ENCODE measurements at places on chromosomes 1 and 21. TPM values are rescaled to one million over a fixed set of nuclear protein-coding genes. Genes with fewer than 3 reads are reported as not detected.

Gene TDRD5
- total RNA-seq = 0.06 TPM

Gene PRR9
- total RNA-seq = not detected

Gene MMEL1
- total RNA-seq = not detected

Gene PDZK1IP1
- 43.2 TPM for total RNA-seq

Gene ACKR1
- total RNA-seq = not detected

Gene COL24A1
- total RNA-seq = 0.07 TPM

Gene ATP13A2
- total RNA-seq = 87.8 TPM

Gene CELA3A
- not detected for total RNA-seq

Gene FLG
- not detected for total RNA-seq

Gene RAP1A
- total RNA-seq = 21.2 TPM

Gene LCE2B
- total RNA-seq = not detected

Gene SPRR2A
- total RNA-seq = 1.8 TPM

Gene OR2AK2
- not detected for total RNA-seq

Gene USH2A
- not detected for total RNA-seq

Gene NOL9
- 24.7 TPM for total RNA-seq

Gene SH2D5
- total RNA-seq = 15.2 TPM

Gene NR0B2
- not detected for total RNA-seq

Gene CRYBG2
- 2.8 TPM for total RNA-seq

Gene LCE2C
- not detected for total RNA-seq

Gene ICOSLG
- 0.29 TPM for total RNA-seq

Gene TEDDM1
- not detected for total RNA-seq

Gene SPRR3
- total RNA-seq = not detected

Gene BACE2
- 60.9 TPM for total RNA-seq

Gene MATN1
- total RNA-seq = not detected

Gene FCN3
- not detected for total RNA-seq

Gene FAM72C
- 6.2 TPM for total RNA-seq

Gene KCNJ9
- total RNA-seq = not detected

Gene RUNX3
- not detected for total RNA-seq

Gene CHIT1
- not detected for total RNA-seq

Gene ST6GALNAC3
- 1.8 TPM for total RNA-seq

Gene C2CD4D
- total RNA-seq = 1.0 TPM

Gene SLC5A9
- total RNA-seq = not detected

Gene TPRG1L
- 8.1 TPM for total RNA-seq

Gene HCN3
- total RNA-seq = 8.1 TPM

Gene ZBTB37
- total RNA-seq = 2.2 TPM

Gene PLCH2
- total RNA-seq = 0.12 TPM

Gene SEMA4A
- 1.4 TPM for total RNA-seq

Gene DNALI1
- 3.5 TPM for total RNA-seq

Gene OR2T29
- total RNA-seq = not detected

Gene CYP2J2
- 4.3 TPM for total RNA-seq
